ENCODE measurements at places on chromosomes 5 and 9.

GRCh38 chr5:68343421-68343826, 127.9 kb downstream of the PIK3R1 start:
- no peak for DNase-seq

DNA sequence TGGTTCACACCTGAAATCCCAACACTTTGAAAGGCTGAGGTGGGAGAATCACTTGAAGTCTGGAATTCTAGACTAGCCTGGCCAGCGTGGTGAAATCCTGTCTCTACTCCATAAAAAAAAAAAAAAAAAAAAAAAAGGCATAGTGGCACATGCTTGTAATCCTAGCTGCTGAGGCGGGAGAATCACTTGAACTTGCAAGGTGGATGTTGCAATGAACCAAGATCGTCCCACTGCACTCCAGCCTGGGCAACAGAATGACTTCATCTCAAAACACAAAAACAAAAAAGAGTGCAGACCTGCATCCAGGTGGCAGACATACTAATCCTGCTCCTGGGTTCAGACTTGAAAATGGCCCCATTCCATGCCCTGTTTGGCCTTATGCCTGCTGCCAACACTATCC, 21.8 kb upstream of the ADAMTS19 start:
- DNase-seq: no peak

DNA sequence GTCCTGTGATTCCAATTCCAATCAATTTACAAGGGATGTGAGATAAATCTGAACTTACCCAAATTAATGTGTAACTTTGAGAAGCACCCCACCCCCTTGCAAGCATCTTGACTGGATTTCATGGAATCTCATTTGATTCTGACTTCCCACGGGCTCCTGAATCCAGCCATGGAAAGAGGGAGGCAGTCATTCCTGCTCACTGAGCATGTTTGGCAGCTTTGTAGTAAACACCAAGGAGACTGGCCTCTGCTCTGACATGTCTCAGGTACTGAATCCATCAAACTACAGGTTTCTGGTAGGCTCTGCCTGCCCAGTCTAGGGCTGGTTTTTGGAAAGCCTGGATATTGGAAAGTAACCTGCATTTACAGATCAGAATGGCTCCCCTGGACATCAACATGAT, 357.6 kb downstream of the ARHGEF28 start:
- no peak for DNase-seq

DNA sequence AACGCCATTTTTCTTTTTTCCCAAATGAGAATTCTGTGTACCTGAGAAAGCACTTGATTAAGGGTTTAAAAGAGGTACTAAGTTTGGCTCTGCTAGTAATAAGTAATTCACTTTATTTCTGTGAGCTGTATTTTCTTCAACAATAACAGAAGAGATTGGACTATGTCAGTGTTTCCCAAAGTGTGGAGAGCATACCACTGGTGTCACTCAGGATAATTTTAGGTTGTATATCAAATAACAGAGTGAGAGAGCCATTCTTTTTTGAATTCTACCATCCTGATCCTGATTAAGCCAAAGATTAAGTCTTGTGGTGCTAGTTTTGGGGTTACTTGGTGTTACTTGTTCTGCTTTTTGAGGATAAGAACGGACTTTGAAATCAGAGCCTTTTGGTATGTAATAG, 142.3 kb upstream of the PPP1R2B start:
- no peak for DNase-seq

DNA sequence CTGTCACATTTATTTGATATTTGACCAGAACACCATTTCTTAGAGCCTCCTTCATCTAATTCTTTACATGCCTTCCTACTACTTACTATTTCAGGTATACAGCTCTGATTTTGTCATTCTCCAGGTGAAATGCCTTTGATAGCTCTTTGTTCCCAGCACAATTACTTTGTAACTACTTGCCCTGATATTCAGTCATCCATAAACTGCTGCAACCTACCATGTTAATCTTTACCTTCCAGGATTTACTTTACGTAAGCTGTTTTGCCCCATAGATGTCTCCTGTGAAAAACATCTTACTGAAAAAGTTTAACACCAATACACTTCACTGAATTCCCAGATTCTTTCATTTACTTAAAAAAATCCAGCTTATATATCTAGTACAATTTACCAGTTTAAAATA, 443.8 kb upstream of the CYLC2 start:
- no peak for DNase-seq

DNA sequence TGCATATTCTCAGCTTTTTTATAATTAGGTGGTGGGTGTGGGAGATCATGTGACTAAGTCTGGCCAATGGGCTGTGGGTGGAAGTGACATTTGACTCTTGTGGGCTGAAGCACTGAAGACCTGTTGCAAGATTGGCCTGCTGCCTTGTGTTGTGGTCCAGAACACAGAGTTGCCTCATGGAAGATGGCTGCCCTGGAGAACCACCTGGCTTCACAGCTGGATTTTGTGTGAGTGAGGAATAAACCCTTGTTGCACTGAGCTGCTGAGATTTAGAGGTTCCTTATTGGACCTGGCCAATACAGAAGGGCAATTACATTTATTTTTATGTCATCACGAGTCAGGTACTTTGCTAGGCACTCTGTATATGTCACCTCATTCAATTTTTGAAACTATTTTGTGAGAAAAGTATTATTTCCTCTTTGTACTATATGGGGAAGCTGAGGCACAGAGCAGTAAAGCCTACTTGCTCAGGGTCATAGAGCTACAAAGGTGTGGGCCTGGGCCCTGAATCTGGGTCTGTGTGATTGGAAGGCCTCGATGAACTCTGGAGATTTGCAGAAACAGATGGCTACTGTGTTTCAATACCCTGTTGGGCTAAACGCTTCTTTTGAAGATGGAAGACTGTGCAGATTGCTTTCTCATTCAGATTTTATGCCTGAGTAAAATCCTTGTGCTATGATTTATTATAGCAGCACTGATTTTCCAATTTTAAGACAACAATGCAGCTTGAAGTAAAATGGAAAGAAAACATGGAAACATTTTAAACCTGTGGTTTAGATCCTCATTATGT, 71.2 kb upstream of the TBC1D2 start:
- no peak for DNase-seq

GRCh38 chr5:146218168-146218567, 14.8 kb downstream of the RBM27 start:
- no peak for DNase-seq

- DNase-seq: no peak
Measured at GRCh38 chr5:40381016-40381415, 298.7 kb upstream of the PTGER4 start.

DNA sequence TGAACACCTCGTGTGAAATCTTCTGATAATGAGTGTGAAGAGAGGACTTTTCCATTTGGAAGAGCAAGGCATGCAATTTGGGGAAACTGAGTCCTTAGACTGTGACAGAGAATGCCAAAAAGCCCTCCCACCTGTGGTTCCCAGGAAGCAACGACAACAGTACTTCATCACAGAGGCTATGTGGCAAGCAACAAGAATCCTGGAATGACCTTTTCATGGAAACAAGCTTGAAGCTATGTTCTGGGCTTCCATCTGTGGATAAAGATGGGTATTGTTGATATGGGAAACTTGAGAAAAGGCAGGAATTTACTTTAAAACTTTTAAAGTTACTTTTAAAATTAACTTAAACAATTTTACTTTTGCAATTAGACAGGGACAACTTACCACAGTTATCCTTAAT, 131.2 kb upstream of the ANKH start:
- DNase-seq: no peak

DNA sequence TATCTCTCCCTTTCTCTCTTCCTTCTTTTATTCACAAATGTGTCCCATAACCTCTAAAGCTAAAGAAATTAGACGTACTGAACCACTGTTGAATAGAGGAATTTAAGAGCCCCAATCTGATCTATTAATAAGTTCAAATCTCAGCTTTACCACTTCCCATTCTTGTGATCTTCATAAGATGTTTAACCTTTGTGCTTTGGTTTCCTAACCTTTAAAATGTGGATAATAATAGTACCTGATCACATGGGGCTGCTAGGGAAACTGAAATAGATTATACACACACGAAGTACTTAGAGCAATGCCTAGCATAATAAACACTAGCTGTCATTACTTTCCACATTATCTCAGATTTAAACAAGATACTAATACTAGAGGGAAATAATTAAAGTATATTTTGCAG, 324.3 kb upstream of the SEMA6A start:
- DNase-seq: no peak

- no peak for DNase-seq
Measured at GRCh38 chr5:158224253-158224652, 365.3 kb upstream of the CLINT1 start.

DNA sequence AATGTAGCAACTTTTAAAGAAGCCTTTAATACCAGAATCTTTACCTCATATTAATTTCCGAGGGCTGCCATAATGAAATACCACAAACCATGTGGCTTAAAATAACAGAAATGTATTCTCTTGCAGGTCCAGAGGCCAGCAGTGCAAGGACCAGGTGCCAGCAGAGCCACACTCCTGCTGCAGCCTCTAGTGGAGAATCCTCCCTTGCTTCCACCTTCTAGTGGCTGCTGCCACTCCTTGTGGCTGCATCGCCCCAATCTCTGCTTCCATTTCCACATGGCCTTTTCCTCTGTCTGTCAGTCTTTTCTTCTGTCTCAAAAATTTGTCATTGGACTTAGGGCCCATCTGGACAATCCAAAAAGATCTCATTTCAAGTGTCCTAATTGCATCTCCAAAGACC, 401.5 kb downstream of the EFNA5 start:
- no peak for DNase-seq

GRCh38 chr9:80156756-80157472, 585.1 kb downstream of the TLE4 start:
- DNase-seq: no peak

GRCh38 chr9:76310991-76311390, 83.2 kb downstream of the RFK start:
- DNase-seq: no peak
